ENCODE measurements at places on chromosomes 11 and 22. TPM values are rescaled to one million over a fixed set of nuclear protein-coding genes. Genes with fewer than 3 reads are reported as not detected.

DNA sequence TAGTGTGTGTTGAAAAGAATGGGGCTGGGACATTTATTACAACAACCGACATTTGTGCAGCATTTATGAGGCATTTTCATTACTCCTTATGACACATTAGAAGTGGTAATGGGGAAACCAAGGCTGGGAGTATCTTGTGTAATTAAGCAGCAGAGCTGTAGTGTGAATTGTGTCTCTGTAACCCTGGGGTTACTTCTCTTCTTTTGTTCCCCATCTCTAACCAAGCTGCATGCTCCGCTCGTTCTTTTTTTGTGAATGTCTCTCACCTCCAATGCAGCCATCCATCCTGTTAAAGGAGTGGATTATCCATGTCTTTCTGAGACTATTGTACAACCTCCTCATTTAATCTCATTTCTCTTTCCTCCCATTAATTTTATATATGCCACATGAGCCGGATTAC, 65.7 kb downstream of the ENDOD1 start:
- H3K4me1 ChIP-seq = peaks cover 10% of the 10 kb centered on the region
- H3K27ac ChIP-seq = no peak overlapping the region
- H3K27me3 ChIP-seq = no peaks in the 10 kb centered on the region
- no peak for DNase-seq

The POU2AF3 gene
- total RNA-seq = 8.6 TPM

- DNase-seq = peak; percentile 82
- H3K36me3 ChIP-seq = no peaks in the 10 kb centered on the region
- no peak overlapping the region for H3K27ac ChIP-seq
- H3K27me3 ChIP-seq = no peaks in the 10 kb centered on the region
- no peaks in the 10 kb centered on the region for H3K4me1 ChIP-seq
Measured at GRCh38 chr22:30485362-30485988, 13.7 kb upstream of the SEC14L3 start.

- no peak overlapping the region for H3K27ac ChIP-seq
- no peaks in the 10 kb centered on the region for H3K4me1 ChIP-seq
- H3K27me3 ChIP-seq = no peaks in the 10 kb centered on the region
- no peak for DNase-seq
- no peak overlapping the region for H3K4me3 ChIP-seq
- no peaks in the 10 kb centered on the region for H3K36me3 ChIP-seq
Measured at GRCh38 chr11:2097356-2097997, 41.7 kb downstream of the IGF2 start.

GRCh38 chr22:26684168-26684567, 26.8 kb downstream of the MIAT start:
- no peaks in the 10 kb centered on the region for H3K36me3 ChIP-seq
- DNase-seq = no peak
- H3K4me1 ChIP-seq = peaks cover 9% of the 10 kb centered on the region
- H3K27ac ChIP-seq = no peak overlapping the region

DNA sequence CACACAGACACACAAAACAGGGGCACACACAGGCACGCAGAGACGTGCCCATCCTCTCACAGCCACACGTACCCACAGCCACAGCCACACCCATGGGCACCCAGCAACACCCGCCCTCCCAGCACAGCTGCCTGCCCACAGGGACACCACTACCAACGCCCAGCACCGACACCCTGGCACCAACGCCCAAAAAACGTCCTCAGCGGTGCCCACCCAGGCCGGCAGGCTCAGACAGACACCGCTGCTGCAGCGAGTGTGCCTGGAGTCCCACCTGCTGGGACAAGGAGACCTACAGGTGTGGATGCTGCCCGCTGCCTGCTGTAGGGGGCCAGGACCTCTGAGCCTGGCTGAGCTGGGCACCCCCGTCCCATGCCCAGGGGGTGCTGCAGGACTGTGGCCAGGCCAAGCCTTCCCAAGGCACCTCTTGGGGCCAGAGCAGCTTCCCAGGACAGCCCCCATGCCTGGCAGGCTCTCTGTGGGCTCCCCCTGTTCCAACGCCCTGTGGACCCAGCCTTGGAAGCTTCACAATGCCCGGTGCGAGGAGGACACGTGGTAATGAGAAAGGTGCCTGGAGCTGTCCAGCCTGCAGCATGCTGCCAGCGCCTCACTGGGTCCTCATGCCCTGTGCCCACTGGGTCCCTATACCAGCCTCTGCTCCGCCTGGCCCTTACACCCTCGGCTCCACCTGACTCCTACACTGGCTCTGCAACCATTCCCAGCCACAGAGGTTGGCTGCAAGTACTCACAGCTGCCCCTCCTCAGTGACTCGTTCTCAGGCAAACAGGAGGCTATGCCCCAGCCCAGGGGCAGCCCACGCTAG, 45.8 kb upstream of the TH start:
- H3K36me3 ChIP-seq = no peaks in the 10 kb centered on the region
- H3K4me3 ChIP-seq = no peak overlapping the region
- DNase-seq = no peak
- H3K4me1 ChIP-seq = peaks cover 59% of the 10 kb centered on the region
- no peaks in the 10 kb centered on the region for H3K27me3 ChIP-seq

DNA sequence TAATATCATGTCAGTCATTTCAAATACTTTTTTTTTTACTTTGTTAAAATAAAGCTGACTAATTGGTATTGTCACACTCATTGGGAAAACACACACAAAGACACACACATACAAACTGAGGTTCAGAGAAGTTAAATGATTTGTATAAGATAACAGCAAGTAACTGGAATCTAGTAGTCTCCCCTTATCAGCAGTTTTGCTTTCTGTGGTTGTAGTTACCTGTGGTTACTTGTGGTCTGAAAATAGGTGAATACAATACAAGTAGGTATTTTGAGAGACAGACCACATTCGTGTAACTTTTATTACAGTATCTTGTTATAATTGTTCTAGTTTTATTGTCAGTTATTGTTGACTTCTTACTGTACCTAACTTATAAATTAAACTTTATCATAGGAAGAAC, 610.9 kb downstream of the CNTN5 start:
- H3K27me3 ChIP-seq = no peaks in the 10 kb centered on the region
- H3K4me1 ChIP-seq = no peaks in the 10 kb centered on the region
- no peak overlapping the region for H3K27ac ChIP-seq
- H3K4me3 ChIP-seq = no peak overlapping the region

- no peak overlapping the region for H3K4me3 ChIP-seq
- H3K27me3 ChIP-seq = no peaks in the 10 kb centered on the region
- peaks cover 56% of the 10 kb centered on the region for H3K4me1 ChIP-seq
- DNase-seq = no peak
- no peak overlapping the region for H3K27ac ChIP-seq
- no peaks in the 10 kb centered on the region for H3K36me3 ChIP-seq
Measured at GRCh38 chr22:39293766-39294368, 25.6 kb downstream of the RPL3 start.

GRCh38 chr11:1473011-1473628, 13.5 kb downstream of the MOB2 start:
- no peak overlapping the region for H3K4me3 ChIP-seq
- H3K27me3 ChIP-seq = no peaks in the 10 kb centered on the region
- no peaks in the 10 kb centered on the region for H3K36me3 ChIP-seq
- H3K4me1 ChIP-seq = no peaks in the 10 kb centered on the region

The CASP4 gene
- 41.7 TPM for total RNA-seq

- H3K4me3 ChIP-seq = no peak overlapping the region
- H3K4me1 ChIP-seq = no peaks in the 10 kb centered on the region
- H3K36me3 ChIP-seq = no peaks in the 10 kb centered on the region
- no peaks in the 10 kb centered on the region for H3K27me3 ChIP-seq
- DNase-seq = no peak
- H3K27ac ChIP-seq = no peak overlapping the region
Measured at GRCh38 chr11:81870066-81870412, 863.6 kb downstream of the FAM181B start.
